NCI-H1105 (cell line): ENCODE measurements at places on chromosomes 5 and 9.

DNA sequence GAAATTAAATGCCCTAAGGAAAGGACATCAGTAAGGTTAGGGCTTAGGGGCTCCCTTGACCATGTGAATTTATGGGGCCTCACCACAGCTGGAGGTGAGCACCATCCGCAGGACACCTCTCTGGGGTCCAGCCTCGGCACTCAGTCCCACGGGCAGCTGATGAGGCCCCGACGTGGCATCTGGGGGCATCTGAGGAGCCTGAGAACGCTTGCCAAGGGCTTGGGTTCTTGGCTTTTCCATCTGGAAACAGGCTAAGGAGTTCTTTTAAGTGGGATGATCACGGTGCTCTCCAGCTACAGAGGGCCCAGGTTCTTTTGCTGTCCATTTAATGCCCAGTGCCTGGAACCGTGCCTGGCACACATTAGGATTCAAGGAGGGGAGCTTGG is 3.6 kb downstream of the NKX2-5 start:
- no peak for DNase-seq

GRCh38 chr5:154332451-154332850 is 113.3 kb upstream of the SAP30L start:
- no peak for DNase-seq

DNA sequence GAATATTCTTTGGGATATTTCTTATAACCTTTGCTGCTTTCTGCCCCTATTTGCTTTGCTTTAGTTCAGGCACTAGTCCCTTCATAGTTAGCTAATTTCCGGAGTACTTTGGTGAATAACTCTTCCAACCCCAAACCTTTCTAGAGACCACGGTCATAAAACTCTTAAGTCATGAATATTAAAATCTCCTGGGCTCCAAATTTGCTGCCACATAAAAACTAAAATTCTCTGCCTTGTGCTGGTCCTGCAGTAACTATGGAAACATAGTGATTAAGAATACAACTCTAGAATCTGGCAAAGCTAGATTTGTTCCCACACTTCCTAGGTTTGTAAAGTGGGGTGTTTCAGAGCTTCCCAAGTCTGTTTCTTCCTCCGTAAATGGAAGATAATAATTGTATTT is 10.0 kb upstream of the ACTBL2 start:
- no peak for DNase-seq

GRCh38 chr9:124102363-124102762 is 90.8 kb downstream of the LHX2 start:
- no peak for DNase-seq

DNA sequence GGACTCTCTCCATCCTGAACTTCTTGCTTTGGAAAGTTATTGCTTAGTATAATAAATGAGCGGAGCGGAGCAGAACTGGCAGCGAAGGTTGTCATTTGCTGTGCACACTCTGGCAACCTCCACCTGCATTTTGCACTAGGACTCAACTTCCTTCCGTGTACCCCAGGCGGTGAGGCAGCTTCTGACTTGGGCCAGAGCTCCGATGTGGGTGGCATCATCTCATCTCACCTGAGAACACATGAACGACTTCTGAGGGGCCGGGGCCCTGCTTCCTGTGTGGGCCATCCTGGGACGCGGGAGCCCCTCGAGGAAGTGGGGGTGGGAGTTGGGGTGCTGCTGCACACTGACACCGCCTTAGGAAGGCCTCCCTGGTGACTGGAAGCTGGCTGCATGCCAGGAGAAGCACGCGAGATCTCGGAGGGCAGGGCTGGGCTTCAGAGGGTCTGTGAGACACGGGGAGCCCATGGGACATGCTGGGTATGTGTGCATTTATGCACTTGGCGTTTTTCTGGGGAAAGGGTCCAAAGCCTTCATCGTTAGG is 56.5 kb upstream of the COL5A1 start:
- no peak for DNase-seq

- no peak for DNase-seq
Measured at GRCh38 chr5:94415798-94416197, 202.6 kb downstream of the KIAA0825 start.

DNA sequence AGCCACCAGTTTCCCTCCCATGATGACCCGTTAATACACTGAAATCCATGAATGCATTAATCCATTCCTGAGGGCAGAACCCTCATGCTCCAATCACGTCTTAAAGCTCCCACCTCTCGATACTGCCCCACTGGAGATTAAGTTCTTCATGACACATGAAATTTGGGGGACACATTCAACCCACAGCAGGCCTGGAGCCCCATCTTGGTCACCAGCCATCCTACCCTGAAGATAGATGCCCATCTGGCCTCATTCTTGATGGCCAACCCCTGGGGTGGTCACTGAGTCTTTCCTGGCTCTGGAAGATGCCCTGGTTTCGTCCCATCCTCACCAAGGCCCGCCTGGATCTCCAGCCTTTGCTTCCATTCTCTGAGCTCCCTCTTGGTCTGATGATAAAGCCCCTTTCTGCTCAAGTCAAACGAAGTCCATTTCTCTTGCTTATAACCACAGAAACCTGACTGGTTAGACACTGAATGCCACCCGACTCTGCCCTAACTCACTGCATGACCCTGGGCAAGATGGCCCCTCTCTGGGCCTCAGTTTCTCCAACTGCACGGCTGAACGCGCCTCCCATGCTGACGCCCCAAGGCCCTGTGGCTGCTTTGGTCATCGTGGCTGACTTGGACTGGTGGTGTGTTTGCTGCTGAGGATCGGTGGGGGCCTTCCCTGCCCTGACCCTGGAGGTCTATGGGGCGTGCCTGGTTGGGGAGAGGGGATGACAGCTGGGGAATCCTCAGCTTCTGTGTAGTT is 138.4 kb upstream of the IER5L start:
- no peak for DNase-seq

DNA sequence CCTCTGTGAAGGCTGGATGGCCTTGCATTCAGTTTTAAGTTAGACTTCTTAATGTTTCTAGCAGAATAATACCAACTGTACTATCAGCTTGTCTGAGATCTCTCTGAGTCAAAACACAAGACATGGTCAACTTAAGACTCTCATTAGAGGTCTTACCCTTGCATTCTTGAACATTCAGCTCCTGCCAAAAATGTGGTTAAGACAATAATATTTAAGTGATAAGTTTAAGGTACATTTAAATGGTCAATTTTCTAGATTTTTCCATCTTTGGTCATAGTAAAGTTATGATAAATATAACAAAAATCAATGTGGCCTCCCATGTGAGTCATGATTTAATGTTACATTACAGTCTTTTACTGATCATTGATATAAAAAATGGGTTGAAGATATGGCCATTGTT is 75.0 kb downstream of the NR2F1 start:
- no peak for DNase-seq

- no peak for DNase-seq
Measured at GRCh38 chr5:106545325-106545724, 1125.4 kb downstream of the EFNA5 start.

GRCh38 chr5:172724242-172725183 is 46.5 kb downstream of the DUSP1 start:
- no peak for DNase-seq

GRCh38 chr5:40464511-40464910 is 215.2 kb upstream of the PTGER4 start:
- no peak for DNase-seq

- no peak for DNase-seq
Measured at GRCh38 chr5:111676466-111676865, 80.5 kb downstream of the NREP start.

GRCh38 chr5:175873088-175873454 is 1.7 kb downstream of the CPLX2 start:
- DNase-seq, result no peak

DNA sequence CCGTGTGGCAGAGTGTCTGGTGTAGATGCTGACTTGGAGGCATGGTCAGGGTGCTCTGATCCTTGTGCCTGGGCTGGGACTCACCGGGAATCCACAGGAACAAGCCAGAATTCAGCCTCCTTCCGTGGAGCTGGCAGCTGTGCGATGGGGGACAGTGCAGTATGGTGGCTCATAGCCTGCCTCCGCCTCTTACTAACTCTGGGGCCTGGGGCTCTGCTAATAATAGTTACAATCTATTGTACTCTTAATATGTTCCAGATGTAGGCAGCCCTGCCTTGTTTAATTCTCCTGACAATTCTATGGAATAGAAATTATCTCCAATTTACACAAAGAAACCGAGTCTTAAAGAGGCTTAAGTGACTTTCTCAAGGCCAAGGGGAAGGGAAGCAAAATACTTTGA is 77.6 kb downstream of the PCDH1 start:
- DNase-seq, result no peak

DNA sequence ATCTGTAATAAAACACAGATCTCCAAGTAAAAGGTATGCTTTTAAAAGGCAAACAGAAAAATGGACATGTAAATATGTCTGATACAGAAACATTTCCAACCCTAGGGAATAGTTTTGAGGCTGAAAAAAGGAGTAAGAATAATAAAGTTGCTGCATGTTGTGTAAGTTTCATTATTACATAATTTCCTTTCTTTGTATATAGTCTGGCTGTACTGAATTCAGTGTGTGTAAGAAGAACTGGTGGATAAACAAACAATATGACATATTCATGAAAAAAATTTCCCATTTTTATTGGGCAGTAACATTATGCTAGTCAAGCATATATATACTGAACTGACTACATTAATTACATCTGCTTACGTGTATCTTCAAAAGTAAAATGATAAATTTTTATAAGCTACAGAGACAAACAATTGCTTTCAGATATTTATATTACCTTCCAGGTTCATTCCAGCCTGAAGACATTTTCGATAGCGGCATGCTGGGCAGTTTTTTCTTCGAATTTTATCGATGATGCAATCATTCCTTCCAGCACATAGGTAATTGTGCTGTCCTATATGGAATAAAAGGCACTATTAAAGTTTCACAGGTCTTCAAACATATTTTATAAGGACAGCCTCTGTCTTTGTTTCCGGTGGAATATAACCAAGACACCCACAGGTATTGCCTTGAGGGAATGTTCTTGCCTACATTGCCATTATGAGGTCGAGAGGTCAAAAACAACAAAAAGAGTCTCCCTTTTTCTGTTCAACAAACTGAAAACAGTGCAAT is 93.6 kb downstream of the NR3C1 start:
- no peak for DNase-seq

- DNase-seq, result no peak
Measured at GRCh38 chr9:132147331-132147730, 14.5 kb upstream of the NTNG2 start.

DNA sequence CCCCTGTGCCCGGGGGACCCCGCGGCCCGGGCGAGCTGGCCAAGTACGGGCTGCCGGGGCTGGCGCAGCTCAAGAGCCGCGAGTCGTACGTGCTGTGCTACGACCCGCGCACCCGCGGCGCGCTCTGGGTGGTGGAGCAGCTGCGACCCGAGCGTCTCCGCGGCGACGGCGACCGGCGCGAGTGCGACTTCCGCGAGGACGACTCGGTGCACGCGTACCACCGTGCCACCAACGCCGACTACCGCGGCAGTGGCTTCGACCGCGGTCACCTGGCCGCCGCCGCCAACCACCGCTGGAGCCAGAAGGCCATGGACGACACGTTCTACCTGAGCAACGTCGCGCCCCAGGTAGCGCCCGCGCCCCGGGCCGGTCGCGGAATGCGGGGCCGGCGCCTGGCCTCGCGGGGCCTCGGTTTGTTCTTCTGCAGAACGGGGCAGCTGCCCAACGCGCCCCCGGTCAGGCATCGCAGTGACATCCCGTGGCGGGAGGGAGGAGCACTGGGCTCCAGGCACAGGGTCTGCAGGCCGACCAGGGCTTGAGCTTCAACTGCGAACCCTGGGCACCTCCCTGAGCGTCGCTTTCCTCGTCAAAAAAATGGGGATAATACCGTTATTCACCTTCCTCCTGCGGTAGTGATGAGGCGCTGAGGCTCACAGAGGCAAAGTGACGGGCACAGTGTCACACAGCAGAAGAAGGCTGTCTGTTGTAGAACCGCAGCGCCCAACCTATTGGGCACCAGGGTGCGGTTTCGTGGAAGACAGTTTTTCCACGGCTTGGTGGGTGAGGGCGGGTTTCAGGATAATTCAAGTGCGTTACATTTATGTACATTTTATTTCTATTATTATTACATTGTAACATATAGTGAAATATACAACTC is 777 bp downstream of the ENDOG start:
- DNase-seq, result peak; percentile 29

GRCh38 chr9:33227008-33227398 is 13.0 kb upstream of the SPINK4 start:
- no peak for DNase-seq

- peak; percentile 10 for DNase-seq
Measured at GRCh38 chr5:91928754-91929521, 545.8 kb upstream of the ARRDC3 start.

GRCh38 chr5:95628933-95629332 is 9.0 kb downstream of the GPR150 start:
- DNase-seq, result no peak

GRCh38 chr9:121222524-121223171 is 21.0 kb upstream of the RAB14 start:
- DNase-seq, result peak; percentile 41

- DNase-seq, result no peak
Measured at GRCh38 chr5:137084016-137084415, 415.1 kb downstream of the SPOCK1 start.

DNA sequence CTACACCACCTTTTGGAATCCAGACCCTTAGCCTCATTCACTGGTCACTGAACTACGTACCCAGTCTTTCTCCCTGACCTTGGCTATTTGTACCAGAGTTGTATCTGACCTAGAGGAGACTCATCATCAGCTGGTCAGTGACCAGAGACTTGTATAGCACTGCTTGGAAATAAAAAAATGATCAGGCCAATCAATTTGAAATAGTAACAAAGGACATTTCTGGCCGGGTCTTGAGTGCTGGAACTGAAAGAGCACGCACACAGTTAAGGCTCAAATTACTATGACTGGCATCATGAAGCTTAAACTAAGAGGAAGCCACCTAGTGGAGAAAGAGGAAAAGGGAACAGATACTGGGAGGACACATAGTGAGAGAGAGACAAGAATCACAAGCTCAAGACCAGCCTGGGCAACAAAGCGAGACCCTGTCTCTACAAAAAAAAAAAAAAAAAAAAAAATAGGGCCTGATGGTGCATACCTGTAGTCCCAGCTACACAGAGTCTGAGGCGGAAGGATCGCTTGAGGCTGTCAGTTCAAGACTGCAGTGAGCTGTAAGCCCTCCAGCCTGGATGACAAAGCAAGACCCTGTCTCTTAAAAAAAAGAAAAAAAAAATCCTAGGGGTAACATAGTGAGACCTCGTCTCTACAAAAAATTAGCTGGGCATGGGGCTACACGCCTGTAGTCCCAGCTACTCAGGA is 12.8 kb upstream of the SRP19 start:
- peak; percentile 20 for DNase-seq

DNA sequence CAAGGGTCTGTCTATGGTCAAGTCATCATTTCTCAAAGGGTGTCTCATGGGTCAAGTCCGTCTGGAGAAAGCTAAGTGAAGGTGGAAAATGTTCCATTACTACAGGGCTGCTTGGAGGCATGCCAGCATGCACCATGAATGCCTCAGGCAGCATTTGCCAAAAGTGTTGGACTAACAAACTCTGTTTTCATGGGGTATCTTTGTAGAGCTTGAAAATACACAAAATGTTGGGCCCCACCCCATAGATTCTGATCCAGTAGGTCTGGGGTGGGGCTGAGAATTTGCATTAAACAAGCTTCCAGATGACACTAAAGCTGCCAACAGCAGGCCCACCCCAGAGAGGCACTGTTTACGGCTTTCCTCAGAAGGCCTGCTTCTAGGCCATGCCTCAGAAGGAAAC is 75.0 kb upstream of the FRRS1L start:
- no peak for DNase-seq

GRCh38 chr5:150295172-150295634 is 5.6 kb upstream of the CAMK2A start:
- DNase-seq, result no peak

GRCh38 chr9:134555094-134555650 is 86.4 kb upstream of the COL5A1 start:
- DNase-seq, result no peak

- no peak for DNase-seq
Measured at GRCh38 chr5:154801083-154801482, 45.9 kb downstream of the LARP1 start.

GRCh38 chr5:73792687-73793320 is 166.8 kb downstream of the ARHGEF28 start:
- peak; percentile 7 for DNase-seq
